ENCODE measurements at places on chromosomes 4 and X.

- DNase-seq: no peak
Measured at GRCh38 chr4:176781739-176782100, 11.0 kb downstream of the VEGFC start.

- DNase-seq: no peak
Measured at GRCh38 chr4:63459329-63459728, 949.9 kb downstream of the TECRL start.

DNA sequence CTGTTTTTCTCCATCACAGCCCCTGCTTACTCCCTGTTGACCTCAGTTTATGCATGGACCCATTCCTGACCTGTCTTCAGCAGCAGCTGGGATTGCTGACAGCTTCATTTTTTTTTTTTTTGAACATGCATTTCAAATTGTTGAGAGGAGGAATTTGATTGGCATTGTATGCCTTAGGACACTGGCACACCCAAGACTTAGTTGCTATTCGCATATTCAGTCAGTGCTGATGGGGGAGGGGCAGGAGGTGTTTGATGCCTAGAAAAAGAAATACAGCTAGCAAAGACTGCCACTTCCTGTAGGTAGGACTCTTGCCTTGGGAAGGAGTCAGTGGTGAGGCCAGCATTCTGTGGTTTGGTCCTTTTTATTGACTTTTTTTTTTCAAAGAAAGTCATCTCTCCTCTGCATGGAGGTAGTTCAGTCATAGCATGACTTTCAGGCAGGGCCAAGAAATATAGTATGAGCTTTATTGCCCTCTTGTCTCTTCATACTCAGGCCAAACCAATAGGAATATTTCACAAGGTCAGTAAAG lies 33.6 kb upstream of the XK start:
- no peak for DNase-seq

- no peak for DNase-seq
Measured at GRCh38 chr4:114926583-114926982, 186.8 kb downstream of the NDST4 start.

DNA sequence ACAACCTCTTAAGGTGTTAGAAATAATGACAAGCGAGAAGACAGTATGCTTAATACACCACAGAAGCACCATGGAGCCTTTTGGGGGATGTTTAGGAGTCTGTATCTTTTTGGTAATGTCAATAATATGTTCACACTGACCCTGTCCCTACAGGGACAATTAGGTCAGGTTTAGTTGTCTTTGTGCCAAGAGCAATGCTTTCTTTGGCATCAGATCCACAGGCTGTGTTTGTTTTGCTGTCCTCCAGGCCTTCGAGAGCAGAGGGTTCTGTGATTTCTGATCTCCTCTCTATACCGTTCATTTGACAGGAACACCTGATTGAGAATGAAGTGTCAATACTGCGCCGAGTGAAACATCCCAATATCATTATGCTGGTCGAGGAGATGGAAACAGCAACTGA lies 153.8 kb downstream of the DCLK2 start:
- no peak for DNase-seq

DNA sequence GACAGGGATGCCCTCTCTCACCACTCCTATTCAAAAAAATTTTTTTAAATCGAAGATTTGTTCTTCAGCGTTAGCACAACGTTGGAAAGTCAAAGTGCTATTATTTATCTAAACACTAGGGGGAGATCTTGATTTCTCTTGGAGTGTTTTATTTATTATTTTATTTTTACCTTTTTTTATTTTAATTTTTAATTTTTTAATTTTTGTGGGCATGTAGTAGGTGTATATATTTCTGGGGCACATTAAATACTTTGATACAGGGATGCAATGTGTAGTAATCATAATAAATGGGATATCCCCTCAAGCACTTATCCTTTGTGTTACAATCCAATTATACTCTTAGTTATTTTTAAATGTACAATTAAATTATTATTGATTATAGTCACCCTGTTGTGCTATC lies 37.4 kb upstream of the SLC10A4 start:
- no peak for DNase-seq

GRCh38 chr4:101284546-101284945 lies 62.8 kb downstream of the PPP3CA start:
- no peak for DNase-seq

GRCh38 chrX:135639066-135639780 lies 74.2 kb upstream of the CT45A1 start:
- DNase-seq: no peak

- DNase-seq: no peak
Measured at GRCh38 chr4:74426101-74426500, 18.8 kb upstream of the AREG start.

Measured in progenitor cell of endocrine pancreas (in vitro differentiated cells).